ENCODE measurements at places on chromosomes 13 and 19.

DNA sequence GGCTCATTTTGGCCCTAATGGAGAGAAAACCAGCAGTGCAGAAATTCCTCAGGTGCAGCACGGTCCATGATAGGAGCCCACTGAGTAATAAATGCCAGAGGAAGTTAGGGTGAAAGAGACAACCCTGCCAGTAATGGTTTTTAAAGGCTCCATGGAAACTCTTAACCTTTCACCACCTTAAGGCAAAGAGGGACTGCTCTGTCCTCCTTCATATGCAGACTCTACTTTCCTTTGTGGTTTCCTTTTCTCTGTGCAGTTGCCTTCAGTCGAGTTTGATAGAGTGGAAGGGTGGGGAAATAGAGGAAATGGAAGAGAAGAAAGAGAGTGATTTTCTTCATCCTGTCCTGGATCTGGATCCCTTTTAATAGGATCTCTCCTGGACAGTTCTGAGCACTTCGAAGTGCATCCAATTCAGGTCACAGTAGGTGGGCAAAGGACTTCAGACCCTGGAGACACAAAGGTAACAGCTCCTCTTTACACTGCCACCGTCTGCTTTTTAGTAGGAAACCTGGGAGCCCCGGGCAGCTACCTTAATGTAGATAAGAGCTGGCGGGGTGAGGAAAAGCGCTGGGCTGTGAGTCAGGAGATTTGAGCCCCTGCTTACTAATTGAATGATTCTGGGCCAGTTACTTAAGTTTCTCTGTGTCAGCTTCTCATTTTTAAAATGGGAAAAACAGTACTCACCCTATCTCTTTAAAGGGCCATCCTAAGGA, 294.8 kb downstream of the KCNRG start:
- no peak for DNase-seq

GRCh38 chr19:35168196-35168595, 13.7 kb downstream of the FXYD5 start:
- no peak for DNase-seq

GRCh38 chr19:9797871-9798270, 21.0 kb downstream of the FBXL12 start:
- no peak for DNase-seq

DNA sequence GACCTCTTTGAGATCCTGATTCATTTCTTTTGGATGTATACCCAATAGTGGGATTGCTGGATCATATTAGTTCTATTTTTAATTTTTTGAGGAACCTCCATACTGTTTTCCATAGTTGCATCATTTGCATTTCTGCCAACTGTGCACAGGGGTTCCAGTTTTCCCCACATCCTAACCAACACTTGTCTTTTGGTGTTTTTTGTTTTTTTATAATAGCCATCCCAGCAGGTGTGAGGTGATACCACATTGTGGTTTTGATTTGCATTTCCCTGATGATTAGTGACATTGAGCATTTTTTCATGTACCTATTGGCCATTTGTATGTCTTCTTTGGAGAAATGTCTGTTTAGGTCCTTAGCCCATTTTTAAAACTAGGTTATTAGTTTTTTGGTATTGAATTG, 18.8 kb upstream of the GPR183 start:
- no peak for DNase-seq

- DNase-seq = peak; percentile 62
These were observed at the start of gene ZNF135 for GRCh38 chr19:58059003-58059670. TSS of gene ZNF135 (plus strand) at chr19:58059282. CDS start at chr19:58060003, 721 bp downstream.
